ENCODE measurements at places on chromosomes 7 and 10.

DNA sequence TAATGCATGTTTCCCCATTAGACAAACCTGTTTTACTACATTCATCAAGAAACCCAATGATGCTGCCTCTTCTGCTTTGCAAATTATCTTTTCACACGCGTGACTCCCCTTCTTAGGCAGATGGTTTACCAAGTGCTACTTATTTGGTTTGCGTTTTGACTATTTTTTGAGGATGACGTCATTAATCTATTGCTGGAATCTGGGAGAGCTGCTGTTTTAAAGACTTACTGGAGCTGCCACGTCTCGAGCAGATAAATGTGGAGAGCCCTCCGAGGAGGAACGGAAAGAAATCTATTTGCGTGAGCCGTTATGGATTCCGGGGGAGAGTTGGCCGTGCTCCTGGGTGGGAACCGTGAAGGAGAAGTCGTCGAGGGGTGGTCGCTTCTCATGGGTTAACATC is 19.7 kb downstream of the INSYN2A start:
- no peak for DNase-seq

DNA sequence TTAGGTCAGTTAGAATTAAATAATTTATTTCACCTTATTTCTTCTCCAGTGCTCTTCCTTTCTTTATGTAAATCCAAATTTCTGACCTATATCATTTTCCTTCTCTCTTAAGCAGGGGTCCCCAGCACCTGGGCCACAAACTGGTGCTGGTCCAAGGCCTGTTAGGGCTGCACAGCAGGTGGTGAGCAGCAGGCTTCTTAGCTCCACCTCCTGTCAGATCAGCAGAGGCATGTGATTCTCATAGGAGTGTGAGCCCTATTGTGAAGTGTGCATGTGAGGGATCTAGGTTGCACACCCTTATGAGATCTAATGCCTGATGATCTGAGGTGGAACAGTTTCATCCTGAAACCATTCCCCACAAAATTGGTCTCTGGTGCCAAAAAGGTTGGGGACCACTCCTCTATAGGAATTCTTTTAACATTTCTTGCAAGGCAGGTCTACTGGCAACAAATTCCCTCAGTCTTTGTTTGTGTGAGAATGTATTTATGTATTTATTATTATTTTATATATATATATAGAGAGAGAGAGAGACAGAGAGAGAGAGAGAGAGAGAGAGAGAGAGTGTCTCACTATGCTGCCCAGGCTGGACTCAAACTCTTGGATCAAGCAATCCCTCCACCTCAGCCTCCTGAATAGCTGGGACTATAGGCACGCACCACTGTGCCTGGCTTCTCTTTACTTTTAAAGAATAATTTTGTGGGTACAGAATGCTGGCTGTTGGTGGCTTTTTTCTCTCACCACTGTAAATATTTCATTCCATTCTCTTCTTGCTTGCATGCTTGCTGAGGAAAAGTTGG is 4.3 kb upstream of the ABCC2 start:
- peak; percentile 60 for DNase-seq

DNA sequence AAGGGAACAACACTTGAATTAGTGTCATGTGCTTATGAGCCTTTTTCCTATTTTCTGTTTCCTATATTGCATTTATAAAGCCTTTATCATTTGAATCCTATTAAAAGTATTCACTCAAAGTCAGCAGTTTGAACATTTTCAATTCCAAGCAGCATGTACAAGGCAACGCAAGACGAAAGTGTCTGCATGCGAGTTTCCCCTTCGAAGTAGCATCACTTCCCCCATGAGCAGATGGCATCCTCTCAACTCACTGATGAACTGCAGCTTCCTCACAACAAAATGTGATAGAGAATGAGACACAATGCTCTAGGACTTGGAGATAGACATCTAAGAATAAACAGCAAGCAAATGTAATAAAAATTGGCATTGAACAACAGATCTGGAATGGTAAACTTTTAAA is 270.7 kb downstream of the PRPF18 start:
- DNase-seq, result no peak

- no peak for DNase-seq
These were observed 119.4 kb downstream of the DYNC2I1 start for GRCh38 chr7:158975526-158976467.

DNA sequence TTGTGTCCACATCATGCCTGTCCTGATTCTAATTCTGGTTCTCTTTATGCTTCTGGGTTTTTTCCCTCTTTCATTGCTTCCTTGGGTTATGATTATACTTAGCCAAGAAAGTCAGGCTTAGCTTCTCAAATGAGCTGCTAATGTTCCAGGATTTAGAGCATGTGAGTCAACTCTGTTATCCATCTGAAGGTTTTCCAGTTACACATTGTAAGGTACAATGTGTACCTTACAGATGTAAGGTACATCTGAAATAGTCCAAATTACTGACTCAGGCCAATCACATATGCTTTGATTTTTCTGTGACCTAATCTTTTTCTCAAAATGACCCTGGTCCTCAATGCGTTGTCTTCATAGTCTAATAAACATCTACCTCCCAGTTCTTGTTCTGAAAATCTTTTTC is 13.3 kb upstream of the MIOS start:
- DNase-seq, result no peak

GRCh38 chr7:117682681-117683385 is 190.4 kb downstream of the CTTNBP2 start:
- DNase-seq, result no peak

GRCh38 chr10:21297603-21298383 is 227.7 kb downstream of the SKIDA1 start:
- DNase-seq, result peak; percentile 4
